Endothelial cell (in vitro differentiated cells): ENCODE measurements at places on chromosomes 2 and 18.

- no peak for DNase-seq
Observed at GRCh38 chr18:7485616-7486015, 81.5 kb upstream of the PTPRM start.

- no peak for DNase-seq
Observed at GRCh38 chr2:33810046-33810835, 211.1 kb upstream of the FAM98A start.

- DNase-seq: no peak
Observed at GRCh38 chr2:130369965-130370341, 14.1 kb downstream of the PTPN18 start.

DNA sequence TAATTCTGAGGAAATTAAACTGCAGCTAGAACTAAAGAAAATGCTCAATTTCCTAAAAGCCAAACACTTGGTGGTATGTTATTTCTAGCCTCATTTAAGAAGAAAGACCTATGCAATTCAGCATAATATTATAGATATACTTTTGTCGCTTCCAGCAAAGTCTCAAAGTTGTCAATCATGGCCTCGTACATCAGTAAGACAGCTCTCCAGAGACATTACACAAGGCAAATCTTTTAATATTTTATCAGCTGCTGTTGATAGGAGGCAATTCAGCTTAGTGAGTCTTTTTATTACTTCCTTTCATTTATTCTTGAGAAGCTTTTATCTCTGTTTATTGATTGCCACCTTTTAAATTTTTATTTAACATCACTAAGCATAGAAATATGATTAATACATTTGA is 294.3 kb downstream of the FSIP2 start:
- DNase-seq: no peak

GRCh38 chr2:12277241-12278034 is 439.3 kb upstream of the TRIB2 start:
- DNase-seq: no peak

- no peak for DNase-seq
Observed at GRCh38 chr2:175743011-175743410, 259.1 kb downstream of the LNPK start.

DNA sequence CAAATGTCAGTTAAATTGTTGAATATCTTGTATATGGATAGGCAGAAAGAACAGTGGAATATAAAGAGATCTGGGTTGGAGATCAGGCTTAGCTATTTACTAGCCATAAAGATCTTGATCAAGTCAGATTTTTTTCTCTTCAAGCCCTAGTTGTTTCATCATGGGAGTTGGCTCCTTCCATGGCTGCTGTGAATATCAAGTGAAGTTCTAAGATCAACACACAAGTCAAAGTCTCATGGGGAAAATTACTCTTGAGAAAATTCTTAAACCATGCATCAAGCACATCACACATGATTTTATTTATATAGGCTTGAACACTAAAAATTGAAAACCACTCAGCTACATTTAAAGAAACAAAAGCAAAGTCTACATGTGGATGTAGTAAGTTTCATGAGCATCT is 79.8 kb downstream of the C1D start:
- DNase-seq: no peak

GRCh38 chr2:86815611-86816010 is 24.9 kb upstream of the CD8A start:
- no peak for DNase-seq

DNA sequence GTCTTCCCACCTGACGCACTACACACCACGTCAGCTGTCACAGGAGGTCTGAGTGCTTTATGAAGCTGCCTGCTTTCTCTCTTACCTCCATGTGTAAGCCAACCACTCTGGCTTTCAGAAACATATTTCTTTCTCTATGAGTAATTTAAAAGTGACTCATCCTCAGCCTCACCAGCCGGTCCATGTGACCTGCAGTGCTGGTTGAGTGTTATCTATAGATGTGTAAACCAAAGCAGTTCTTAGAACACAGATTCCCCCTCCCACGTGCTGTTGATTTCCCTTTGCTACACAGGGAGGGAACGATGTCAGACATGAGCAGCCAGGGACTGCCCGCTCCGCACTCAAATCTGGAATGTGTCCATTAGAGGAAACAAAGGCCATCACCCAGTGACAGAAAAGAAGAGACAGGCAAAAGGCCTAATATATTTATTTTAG is 157.8 kb downstream of the BCL2 start:
- DNase-seq: no peak

- no peak for DNase-seq
Observed at GRCh38 chr2:85867556-85868292, 21.1 kb downstream of the ST3GAL5 start.

GRCh38 chr2:33136056-33136455 is 189.3 kb downstream of the LTBP1 start:
- no peak for DNase-seq

GRCh38 chr2:19809206-19809605 is 92.6 kb downstream of the TTC32 start:
- DNase-seq: no peak

- no peak for DNase-seq
Observed at GRCh38 chr2:144703852-144704708, 184.2 kb upstream of the ZEB2 start.

GRCh38 chr2:65388051-65388531 is 44.3 kb downstream of the SPRED2 start:
- no peak for DNase-seq

- DNase-seq: no peak
Observed at GRCh38 chr2:88187927-88188326, 17.8 kb downstream of the THNSL2 start.

GRCh38 chr2:71891719-71892422 is 255.8 kb downstream of the CYP26B1 start:
- no peak for DNase-seq

GRCh38 chr2:232876161-232876977 is 6.3 kb downstream of the SNORC start:
- DNase-seq: peak; percentile 38

DNA sequence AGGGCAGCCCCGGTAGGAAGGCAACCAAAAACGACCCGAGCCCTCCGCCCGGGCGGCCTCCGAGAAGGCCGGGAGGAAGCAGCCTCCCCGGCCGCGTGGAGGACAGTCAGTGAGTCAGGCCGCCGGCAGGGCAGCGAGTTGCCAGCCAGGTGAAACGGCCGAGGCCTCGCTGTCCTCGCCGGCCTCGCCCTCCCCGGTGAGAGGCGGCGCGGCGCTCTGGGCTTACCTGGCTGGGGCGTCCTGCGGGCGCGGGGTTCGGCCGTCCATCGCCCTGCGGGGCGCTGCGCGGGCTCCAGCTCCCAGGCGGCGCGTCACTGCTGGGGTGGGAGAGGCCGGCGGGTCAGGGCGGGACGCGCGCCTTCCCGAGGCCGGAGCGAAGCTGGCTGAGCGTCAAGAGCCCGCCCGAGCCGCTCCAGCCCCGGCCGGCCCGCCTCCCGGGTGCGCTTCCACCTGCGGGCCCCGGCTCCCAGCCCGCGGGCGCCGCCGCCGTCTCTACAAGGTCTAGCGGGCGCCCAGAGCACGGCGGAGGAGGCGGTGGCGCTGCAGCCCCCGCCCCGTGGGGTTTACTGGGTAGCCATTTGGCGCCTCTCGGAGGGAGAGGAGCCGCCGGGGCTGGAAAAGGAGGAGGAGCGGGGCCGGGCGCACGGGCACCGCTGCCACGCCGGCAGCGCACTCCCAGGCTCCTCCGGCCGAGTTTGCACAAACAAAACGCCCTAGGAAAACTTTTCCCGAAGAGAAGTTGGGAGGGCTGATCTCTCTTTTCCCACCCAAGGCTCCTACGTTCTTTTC is 499 bp downstream of the COBLL1 start:
- DNase-seq: peak; percentile 76

- no peak for DNase-seq
Observed at GRCh38 chr18:41579185-41579584, 375.8 kb upstream of the PIK3C3 start.

DNA sequence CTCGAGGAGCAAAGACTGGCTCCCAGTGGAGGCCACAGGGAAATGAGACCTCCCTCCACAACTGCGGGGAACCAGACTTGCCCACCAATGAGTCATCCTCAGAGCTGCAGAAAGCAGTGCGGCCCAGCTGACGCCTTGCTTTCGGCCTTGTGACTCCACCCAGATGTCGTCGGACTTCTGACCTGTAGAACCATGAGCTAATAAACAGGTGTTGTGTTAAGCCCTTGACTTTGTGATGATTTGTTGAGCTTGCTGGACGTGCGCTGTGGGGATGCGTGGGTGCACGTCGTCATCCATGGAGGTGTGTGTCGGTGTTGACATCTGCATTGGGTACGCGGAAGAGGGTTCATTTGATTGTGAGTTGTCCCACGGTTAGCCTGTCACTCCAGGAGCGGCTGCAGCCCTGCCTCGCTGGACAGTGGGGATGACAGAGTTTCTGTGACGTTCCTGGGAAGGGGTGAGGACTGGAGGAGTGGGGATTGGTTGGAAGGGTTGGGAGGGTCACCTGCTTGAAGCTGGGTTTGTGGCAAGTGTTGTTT is 154.1 kb downstream of the SH3BP4 start:
- DNase-seq: no peak

DNA sequence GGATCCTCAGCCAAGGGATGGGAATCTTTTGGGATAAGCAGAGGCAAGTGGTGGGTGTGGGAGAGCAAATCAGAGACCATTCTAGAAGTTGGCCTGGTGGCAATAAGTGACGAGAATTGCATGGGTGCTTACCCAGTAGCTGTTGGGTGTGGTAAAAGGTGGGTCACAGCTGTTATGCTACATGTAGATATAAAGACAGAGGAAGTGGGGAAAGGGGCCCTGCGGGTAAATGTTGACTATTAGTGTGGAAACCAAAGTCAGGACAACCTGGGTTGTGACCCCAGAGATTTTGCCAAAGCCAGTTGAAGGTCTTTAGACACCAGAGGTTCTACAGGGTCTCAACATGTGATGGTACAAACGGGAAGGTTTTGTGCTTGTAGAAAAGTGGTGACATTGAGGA is 443.6 kb upstream of the HNRNPA3 start:
- DNase-seq: no peak

- DNase-seq: no peak
Observed at GRCh38 chr2:61218817-61219170, 56.8 kb downstream of the C2orf74 start.

GRCh38 chr2:215567504-215567903 is 131.6 kb upstream of the FN1 start:
- no peak for DNase-seq

DNA sequence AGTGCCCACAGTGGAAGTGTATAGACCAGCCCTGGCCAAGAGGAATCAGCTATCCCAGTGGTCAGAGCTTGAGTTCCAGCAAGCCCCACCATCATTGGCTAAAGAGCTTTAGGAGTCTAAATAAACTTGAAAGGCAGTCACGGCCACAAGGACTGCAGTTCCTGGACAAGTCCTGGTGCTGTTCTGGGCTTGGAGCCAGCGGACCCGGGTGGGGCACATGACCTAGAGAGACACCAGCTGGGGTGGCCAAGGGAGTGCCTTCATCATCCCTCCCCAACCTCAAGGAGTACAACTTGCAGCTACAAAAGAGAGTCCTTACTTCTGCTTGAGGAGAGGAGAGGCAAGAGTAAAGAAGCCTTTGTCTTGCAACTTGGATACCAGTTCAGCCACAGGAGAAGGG is 439.8 kb upstream of the TMEFF2 start:
- no peak for DNase-seq

DNA sequence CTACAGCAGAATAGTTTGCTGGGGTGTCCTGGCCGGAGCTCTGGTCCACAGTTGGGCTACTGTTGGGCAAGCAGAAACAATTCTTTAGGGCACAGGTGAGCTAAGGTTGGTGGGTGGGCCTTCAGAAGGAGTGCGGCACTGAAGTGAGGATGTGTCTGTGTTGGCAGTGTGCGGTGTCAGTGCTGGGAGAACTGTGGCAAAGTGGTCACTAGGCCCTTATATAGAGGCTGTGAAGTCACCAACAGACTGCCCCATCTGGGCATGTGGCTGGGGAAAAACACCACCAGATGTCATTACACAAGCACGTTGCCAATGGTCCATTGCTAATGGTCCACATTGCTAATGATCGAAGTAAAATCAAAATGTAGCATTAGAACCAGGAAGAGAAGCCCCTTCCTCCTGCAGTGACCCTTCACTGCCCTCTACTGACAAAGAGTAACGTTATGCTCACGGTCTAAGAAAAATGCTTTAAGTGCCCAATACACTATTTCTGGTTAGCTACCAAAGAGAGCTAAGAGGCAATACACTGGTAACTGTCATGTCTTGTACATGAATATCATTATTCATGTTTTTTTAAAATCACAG is 21.3 kb downstream of the SCN1A start:
- DNase-seq: peak; percentile 15

DNA sequence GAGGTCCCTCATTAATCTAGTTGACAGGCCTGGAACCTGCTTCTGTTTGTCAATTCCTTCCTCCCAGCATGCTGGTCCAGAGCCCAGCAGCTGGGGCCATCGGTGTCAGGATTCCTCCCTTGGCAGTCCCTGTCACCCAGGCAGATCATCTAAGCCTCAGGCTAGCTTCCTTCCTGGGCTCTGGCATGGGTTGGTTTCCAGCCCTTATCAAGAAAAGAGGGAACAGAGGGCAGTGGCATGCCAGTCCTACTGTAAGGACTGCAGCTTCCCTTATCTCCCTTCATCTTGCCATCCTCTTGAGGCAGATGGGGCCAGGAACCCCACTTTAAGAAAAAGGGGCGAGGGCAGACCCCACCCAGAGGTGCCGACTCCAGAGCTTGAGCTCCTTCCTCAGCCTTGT is 10.9 kb upstream of the KCNK3 start:
- DNase-seq: no peak

GRCh38 chr18:7021994-7022840 is 95.4 kb downstream of the LAMA1 start:
- DNase-seq: peak; percentile 49

- DNase-seq: no peak
Observed at GRCh38 chr2:222176890-222177289, 121.9 kb downstream of the PAX3 start.

GRCh38 chr2:128903637-128904036 is 585.0 kb upstream of the HS6ST1 start:
- no peak for DNase-seq

DNA sequence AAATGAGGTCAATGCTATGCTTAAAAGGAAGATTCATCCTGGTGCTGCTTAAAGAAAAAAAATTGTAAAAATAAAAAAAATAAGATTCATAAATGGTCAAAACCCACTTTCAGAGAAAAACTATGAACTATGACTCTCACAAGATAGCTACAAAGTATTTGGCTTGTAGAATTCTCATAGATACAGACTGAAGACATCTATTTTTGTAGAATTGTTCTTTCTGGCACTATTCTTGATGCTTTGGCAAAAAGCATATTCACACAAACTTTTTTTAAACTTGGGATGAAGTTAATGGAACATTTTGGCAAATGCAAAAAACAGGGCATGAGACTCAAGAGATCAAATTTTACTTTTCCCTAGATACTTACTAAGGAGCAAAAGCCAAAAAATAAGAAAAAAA is 12.5 kb upstream of the ANKRD29 start:
- no peak for DNase-seq

GRCh38 chr2:171389325-171389724 is 44.5 kb downstream of the METTL8 start:
- DNase-seq: no peak

DNA sequence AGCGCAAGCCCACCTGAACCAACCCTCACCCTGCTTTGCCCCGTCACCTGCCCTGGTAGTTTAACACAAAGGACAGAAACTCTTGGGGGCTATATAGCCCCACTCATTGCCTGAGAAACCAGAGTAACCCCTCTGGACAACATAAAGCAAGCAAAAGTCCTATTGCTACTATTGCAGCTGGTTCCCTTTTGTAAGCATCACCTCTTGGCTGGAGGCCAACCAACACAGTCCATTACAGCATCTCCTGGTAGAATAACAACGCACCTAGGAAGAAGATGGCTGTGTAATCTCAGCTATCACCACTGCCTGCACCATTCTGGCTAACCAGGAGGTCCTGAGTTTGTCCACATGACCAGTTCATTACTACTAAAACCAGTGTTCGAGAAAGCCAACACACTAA is 36.4 kb downstream of the FLACC1 start:
- DNase-seq: no peak
